ENCODE measurements at places on chromosomes 1 and 21.
A peak's percentile ranks its signal among the peaks of the same experiment; 100 is the strongest.

DNA sequence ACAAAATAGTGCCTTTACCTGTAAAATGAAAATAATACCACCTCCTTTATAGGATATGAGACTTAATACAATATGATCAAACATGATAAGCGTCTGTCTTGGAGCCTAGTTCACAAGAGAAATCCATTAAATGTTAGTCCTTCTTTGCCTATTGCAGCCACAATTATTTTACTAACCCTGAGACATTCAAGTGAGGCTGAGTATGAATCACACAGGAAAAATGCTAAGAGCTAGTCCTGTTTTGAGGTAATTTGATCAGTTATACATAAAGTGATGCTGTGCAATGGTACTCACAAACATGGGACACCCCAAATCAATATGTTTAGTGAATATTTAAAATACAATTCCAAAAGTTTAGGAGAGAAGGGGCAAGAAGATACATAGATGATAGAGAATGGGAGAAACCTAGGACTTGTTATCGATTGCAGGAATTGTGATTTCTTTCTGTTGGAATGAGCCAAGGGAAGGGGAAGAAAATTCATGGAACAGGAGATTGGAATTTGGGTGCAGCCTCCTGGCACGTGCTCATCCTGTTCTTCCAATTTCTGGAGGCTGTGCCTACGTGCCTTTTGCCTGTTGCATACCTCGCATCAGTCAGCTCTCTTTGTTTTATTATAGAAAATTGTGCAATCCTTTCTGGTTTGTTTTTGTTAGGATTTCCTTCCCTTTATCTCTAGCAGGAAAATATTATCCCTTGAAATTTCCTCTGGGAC lies 39.9 kb upstream of the BACH1 start:
- DNase-seq, result peak; percentile 67

- peak; percentile 50 for DNase-seq
Measured at GRCh38 chr1:154501423-154502065, 475 bp upstream of the TDRD10 start.

GRCh38 chr21:38280454-38280853 lies 23.7 kb downstream of the KCNJ15 start:
- DNase-seq, result no peak

DNA sequence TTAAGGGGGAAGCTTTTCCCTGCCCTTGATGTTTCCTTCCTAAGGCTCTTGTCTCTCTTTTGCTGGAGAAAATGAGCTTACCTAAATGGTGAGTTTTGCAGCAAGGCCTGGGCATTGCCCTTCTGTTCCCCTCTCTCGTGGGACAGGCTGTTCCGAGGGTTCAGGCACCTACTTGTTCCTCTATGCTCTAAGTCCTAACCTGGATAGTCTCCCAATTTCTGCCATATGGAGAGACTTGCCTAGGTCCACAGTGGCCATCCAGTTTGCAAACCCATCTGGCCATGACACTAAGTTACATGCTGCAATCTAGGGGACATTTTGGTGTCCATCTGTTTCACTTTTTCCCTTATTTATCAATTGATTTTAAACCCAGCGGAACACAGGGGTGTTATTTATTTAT lies 192.0 kb upstream of the KIAA0040 start:
- DNase-seq, result no peak

DNA sequence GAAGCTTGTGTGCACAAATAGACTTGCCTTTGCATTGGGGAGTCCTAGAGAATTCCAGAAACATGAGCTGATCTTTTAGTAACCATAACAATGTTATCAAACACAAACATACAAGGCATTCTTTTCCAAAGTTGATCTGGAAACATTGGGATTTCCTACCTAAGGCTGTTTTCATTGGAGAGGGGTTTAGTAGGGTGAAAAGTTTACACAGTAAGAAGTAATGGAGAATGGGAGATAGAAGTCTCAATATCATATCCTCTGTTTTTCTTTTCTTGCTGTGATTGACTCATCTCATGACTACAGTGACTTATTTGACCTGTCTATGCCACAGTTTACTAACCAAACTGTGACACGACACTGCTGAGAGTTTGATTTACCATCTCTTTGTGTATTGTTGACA lies 65.6 kb upstream of the PLA2G4A start:
- peak; percentile 87 for DNase-seq

DNA sequence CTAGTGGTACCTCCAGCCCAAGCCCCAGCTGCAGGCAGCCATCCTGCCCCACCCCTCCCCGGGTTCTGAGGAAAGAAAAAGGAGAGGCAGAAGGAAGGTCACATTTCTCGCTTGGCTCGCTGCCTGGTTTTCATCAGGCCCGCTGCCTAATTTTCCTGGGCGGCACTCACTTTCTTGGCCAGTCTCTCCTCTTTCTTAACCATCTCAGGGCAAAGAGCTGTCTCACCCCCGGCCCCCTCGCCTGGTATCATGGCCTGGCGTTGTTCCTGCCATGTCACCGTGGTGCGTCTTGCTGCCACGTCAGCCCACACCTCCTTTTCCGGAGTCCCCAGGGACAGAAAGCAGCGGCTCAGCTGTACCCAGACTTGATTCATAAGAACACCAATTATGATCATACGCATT lies 26.6 kb upstream of the CASZ1 start:
- no peak for DNase-seq

- no peak for DNase-seq
Measured at GRCh38 chr1:94851571-94851970, 31.4 kb downstream of the SLC44A3 start.

- no peak for DNase-seq
Measured at GRCh38 chr1:3454811-3455618, 550 bp downstream of the ARHGEF16 start.

DNA sequence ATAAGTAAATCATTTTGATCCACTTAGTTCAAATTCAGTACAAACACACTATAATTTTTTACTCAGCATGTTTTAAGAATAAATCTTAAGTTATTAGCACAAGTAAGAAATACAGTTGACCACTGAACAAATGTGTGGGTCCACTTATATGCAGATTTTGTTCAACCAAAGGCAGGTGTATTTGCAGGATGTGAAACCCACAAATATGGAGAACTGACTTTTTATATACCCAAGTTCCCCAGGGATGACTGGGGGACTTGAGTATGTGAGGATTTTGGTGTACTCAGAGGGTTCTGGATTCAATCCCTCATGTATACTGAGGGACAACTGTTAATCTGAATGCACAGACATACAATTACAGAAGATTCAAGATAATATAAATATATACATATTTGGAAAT lies 25.7 kb upstream of the ERICH3 start:
- DNase-seq, result no peak

GRCh38 chr1:48738356-48738755 lies 38.3 kb downstream of the BEND5 start:
- DNase-seq, result no peak

DNA sequence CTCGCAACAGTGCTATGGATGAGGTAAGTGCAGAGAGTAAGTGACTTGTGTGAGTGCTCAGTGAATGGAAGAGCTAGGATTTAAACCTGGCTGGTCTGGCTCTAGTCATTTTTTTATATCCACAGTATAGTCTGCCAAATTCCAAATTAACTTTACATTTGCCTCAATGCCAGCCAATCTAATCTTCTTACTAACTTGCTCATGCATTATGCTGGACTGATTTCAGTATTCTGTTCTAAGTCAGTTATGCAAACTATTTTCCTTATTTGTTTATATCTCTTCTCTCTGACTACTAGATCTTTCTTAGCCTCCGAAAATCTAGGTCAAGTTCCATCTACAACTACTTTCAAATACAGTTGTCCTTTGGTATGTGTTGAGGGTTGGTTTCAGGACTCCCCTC lies 133.3 kb downstream of the XPR1 start:
- no peak for DNase-seq

DNA sequence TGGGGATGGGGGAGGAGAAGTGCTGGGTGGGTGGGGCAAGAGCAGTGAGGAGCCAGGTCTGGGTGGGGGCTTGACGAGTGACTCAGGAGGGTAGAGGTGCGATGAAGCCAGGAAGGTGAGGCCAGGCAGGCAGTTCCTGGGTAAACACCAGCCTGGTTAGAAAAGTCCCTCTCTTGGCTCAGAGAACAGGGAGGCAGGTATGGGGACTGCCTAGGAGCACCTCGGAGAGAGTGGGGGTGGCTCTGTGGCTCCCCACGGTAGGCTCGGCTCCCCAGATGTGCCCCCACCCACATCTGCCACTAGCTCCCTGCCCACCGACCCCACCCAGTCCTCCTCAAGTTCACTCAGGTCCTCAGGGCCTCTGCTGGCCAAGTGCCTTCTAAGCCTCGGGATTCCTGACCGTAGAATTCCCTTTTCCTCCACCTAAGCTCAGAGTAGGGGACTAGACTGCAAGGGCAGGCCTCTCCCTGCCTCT lies 1.2 kb downstream of the HSPG2 start:
- no peak for DNase-seq

DNA sequence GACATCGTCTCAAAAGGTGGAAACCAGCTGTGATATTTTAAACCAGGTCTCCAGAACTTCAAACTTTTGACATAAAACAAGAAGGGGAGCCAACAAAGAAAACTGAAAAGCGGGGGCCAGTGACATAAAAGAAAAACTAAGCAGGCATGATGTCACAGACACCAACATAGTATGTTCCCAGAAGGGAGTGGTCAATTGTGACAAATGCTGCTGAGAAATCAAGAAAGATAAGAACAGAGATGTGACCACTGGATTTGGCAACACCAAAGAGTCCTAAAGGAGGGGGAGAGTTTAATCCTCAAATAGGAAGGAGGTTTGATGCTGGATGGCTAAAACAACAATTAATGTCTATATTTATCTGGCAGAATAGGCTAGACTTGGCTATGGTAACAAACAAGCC lies 2.3 kb upstream of the RNF19B start:
- no peak for DNase-seq

DNA sequence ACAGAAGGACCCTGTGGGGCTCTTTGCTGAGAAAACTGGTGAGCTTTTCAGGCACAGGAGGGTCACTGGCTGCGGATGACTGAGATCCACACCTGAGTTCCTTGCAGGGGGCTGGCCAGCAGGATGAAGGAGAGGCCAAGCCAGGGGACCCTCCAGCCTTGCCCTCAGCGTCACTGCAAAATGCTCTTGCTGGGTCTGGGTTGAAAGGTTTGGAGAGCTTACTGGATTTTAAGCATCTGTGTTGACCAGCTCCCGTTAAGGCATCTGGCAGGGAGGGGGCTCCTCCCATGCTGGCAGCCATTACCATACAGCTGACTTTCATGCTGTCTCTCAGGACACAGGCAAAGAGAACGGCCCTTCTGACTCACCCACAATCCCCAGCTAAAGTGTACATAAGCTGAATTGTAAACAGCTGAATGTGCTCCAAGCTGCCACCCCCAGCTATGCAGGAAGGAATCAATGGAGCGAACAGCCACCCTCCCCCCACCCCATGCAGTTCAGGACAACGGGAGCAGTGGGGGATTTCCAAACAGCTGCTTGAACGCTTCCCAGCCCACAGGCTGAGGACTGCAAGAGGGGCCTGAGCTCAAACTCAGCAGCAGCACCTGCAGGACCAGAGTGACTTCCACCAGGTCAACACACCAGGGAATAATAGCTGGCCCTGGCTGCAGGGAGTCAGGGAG lies 21.3 kb upstream of the A3GALT2 start:
- peak; percentile 97 for DNase-seq

DNA sequence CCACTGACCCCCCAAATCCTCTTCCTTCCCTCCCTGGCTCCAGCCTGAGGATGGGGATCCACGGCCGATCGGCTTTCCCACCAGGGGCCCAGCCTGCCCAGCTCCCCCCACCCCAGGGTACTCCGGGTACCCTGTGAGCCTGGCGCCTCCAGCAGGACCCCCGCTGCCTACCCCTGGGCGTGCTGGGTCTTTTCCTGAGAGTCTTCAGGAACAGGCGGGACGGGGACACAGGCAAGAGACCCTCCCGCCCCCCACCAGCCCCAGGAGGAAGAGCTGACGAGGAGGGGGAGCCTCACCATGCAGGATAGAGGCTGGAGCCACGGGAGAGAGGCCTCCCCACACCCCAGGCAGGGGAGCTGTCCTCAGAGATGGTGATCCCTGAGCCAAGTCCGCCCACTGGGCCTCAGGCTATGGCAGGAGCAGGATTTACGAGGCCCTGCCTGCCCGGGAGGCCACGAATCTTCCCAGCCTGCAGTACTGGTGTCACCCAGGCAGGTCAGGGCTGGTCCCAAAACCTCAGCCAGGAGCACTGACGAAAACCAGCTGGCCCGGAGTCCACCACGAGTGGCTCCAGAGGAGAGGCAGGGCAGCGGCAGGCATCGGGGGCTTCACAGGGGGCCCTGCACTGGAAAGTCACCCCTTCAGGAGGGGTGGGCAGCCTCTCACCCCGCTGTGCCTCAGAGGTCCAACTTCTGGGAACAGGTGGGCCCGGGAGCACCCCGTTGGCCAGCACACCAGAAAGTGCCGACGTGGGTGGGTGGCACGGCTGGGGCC lies 58.0 kb downstream of the MEGF6 start:
- no peak for DNase-seq

DNA sequence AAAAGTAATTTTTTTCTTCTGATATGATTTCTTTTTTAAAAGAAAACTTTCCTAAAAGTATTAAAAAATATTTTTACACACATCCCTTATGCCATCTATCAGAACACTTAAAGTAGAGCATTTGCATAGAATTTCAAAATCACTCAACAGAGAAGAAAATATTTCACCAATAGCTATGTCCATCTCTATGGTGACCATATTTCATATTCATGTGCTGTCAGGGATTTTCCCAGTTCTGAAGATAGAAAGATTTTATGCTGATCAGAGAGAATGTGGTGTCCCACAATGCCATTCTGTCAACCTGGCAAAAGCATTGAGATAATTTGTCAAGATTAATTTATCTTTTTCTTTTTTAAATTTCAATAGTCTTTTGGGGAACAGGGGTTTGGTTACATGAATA lies 87.0 kb downstream of the C4BPA start:
- no peak for DNase-seq

DNA sequence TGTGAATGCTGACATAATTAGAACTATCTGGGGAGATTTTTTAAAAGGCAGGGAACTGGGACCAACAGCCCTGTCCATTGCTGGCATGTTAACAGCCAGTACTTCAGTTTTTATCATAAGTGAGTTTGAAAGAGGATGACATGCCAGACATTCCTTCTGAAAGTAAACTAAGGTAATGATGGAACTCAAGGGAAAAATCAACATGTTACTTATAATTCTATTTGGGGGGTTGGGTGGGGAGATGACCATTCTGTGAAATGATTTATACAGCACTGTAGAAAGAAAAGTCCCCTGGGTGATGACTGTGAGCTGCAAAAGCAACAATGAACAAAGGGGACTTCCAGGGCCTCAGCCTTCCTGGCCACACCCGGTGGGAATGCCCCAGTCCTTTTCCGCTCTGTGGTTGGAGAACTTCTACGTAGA lies 5.4 kb upstream of the LAMC2 start:
- DNase-seq, result peak; percentile 96

- DNase-seq, result no peak
Measured at GRCh38 chr1:206679738-206680211, 4.9 kb upstream of the MAPKAPK2 start.

- DNase-seq, result no peak
Measured at GRCh38 chr1:52028328-52028727, 5.3 kb downstream of the KTI12 start.
